ENCODE measurements at places on chromosomes 4 and X.

DNA sequence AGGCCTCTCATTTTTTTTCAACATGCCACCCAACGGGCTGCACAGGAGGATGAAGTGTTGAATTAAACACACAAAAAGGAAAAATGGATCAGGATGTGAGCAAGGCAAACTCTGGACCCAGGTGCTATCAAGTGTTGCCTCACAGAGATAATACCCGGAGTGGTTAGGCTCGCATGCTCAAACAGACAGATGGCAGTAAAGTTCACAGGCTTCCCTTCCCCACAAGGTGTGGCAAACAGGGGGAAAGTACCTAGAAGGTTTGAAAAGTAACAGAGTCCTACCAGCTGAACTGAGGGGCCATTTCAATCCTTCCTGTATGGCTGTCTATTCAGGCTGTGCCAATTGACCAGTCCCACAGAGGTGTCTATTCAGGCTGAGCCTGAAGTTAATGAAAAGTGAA, 123.9 kb upstream of the GC start:
- no peak for DNase-seq

DNA sequence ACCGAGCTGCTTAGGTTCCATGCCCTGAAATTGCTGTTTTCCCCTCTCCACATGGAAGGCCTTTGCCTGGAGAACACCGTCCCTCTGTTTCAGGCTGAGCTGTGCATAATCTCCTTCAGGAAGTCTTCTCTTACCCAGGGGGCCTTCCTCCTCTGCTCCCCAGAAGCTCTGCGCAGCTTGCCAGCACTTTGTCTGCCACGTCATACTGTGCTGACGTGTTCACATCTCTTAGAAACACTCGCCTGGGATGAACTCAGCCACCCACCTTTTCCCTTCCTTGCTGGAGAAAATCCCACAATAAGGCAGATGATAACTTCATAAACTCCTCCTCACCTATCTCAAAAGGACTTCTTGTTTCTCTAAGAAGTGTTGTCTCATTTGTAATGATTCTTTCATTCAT, 110.7 kb downstream of the ARHGAP10 start:
- peak; percentile 50 for DNase-seq

GRCh38 chr4:179762840-179763239, 2320.6 kb upstream of the AGA start:
- no peak for DNase-seq

GRCh38 chr4:5814421-5814820, 78.5 kb downstream of the CRMP1 start:
- no peak for DNase-seq

DNA sequence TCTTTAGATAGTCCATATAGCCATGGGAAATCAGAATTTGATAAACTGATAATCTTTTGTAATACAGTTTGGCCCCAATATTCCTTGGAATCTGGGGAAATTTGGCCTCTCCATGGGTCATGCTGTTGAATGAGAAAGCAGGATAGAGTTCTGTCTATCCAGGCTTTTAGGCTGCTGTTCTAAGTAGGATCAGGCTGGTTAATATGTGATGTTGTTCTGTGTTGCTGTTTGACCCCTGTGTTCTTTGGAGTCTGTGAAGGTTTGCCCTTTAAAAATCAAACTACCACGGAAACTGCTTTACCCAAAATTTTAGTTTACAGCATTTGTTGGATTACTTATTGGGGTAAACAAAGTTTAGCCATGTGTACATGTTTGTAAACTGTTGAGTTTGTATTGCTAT, 114.5 kb downstream of the ZNF330 start:
- no peak for DNase-seq

DNA sequence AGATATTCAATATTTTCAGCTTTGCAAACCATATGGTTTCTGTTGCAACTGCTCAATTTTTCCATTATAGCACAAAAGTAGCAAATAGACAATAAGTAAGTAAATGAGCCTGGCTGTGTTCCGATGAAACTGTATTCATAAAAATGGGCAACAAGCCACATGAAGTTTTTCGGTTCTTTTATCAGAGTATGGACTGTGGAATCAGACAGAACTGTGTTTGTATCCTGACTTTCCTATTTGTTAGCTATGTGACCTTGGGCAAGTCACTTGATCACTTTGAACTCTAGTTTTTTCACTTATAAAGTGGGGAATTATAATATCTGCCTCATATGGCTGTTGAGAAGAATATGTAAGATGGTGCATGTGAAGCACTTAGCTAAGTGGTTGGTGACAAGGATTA, 23.4 kb upstream of the ADGRA3 start:
- no peak for DNase-seq

DNA sequence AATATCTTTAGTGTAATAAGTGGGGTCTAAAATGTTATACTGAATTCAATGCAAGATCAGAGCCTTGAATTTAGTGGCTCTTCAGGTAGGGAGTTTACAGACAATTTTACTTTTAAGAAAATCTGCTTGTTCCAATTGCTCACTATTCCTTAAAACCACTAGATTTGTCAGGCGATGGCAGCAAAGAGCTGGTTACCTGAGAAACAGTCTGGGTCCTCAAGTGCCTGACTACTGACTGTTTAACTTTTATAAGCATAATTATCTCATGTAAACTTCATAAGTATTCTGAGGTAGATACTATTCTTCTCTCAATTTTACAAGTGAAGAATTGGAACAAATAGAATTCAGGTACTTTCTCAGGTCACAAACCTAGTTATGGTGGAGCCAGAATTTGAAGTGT, 84.3 kb downstream of the RRAGB start:
- no peak for DNase-seq

DNA sequence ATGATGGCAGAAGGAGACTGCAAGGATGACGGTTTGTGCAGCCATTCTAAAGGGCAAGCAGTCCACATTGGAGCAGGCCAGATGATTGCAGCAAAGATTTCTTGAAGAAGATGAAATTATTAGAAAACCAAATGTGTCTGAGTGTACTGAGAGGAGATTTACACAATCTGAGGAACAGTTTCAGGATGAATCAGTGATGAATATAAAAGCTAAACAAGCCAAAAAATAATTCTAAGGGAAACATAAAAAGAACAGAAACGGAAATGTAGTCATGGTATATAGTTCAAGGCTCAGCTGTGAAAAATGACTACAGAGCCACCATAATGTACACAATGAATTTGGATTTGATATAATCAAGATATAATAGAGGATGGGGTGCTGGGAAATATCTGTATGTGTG, 168.5 kb downstream of the PDGFC start:
- no peak for DNase-seq

DNA sequence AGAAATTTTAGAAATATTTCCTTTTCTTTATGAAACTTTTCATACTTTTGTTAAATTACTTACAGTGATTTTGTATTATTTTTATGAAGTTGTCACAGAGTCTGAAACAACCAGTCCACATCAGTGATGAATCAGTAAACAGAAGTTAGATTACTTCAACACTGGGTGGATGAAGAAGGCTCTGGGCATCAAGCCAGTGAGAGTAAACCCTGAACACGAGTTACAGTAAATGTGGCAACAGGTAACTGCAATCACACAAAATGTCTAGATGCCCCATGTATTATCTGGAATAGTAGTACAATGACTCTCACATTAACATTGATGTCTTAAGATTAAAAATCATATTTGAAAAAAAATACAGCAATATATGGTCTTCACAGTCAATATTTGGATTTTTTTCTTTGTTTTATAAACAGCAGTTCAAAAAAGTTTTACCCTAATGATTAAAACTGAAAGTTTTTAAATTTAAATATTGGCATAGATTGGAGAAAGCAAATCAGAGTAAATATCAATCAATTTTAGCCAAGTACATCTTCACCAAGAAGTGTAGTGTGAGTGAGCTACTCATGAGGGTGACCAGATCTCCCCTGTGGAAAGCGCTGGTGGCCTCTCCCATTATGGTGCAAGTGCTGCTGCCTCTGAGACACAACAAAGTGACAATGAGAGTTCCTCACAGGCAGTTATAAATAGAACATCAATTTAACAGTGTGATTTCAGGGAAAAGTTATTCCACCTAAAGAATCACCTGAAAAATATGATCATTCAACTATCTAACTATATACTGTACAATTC, 63.2 kb upstream of the UGT2B7 start:
- DNase-seq, result no peak

DNA sequence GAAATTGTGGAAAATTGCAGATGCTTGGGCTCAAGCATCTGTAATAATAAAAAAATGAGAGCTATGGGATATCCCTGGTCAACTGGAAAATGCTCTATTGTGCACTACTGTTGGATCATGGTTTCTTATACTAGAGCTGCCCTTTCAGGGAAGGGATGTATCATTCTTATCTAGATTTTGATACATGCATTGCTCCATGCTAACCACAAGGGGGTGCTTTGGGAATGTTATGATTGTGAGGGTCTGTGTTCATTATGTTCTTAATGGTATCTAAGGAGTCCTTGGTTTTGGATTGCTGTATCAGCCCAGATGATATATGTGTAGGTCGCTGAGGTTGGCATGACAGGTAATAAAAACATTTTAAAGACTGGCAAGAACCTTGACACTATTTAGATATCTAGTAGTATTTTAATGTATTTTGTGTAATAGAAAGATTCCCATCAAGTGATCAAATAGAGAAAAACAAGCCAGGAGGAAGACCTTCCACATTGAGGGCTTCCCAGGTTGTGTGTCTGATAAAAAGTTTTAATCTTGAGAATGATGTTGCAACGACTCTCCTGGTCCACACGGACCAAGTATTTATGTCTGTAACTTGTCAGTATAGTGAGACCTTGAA, 49.2 kb upstream of the TLR2 start:
- DNase-seq, result peak; percentile 34

GRCh38 chr4:90060039-90060438, 67.2 kb upstream of the CCSER1 start:
- DNase-seq, result no peak

- DNase-seq, result no peak
These were observed 50.6 kb upstream of the SRPX start for GRCh38 chrX:38271154-38271716.

DNA sequence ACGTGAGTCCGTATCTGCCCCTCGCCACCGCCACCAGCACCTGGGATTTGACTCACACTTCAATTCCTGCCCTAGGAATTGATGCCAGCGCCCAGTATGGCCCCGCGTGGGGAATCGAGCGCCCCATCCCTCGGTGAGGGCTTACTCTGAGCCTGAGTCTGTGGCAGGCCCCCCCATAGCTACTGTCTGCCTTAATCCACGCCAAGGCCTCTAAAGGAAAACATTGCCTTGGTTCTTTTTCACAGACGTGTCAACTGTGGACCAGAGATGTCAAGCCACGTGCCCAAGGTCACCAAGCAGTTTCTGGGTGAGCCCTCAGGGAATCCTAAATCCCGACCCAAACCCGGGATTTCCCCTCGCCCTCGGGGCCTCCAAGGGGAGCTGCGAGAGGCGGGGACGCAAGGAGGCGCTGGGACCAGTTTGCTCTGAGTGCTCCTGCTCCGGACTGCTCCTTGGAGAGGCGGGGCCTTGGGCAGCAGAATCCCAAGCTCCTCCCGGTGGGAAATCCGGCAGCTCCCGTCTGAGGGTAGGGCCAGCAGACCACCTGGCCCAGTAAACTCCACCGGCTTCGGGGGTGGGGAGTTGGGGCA, 12.9 kb downstream of the MSX1 start:
- DNase-seq, result no peak

DNA sequence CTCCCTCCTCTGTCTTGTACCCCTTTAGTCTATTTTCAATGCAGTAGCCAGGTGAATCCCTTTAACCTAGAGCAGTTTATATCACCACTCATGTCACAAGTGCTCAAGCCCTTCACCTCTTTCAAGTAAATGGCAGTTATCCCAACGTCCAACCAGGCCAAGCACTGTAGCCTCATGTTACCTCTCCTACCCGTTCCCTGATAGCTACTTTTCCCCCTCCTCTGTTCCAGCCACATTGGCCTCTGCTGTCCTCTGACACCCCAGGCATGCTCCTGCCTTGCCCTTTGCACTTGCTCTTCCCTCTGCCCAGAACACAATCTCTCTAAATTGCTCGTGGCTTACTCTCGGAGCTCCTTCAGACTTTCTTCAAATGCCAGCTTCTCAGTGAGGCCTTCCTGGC, 15.2 kb downstream of the GUCY1B1 start:
- no peak for DNase-seq

DNA sequence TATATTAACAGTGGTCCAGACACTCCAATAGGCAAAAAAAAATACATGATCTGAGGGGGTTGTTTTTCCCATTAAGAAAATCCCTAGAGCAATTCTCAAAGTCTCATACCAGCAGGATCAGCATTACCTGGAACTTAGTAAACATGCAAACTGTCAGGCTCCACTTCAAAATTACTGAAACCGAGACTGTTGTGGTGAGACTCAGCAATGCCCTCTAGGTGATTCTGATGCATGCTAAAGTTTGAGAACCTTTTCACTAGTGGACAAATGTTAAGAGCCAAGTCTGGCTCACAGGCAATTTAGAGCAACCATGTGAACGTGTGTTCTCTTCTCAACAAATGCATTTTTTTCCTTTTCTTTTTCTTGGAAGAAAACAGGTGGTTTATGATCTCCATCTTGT, 30.2 kb downstream of the NEK1 start:
- DNase-seq, result no peak

- peak; percentile 59 for DNase-seq
These were observed 59.2 kb downstream of the SLC7A11 start for GRCh38 chr4:138182838-138183426.

DNA sequence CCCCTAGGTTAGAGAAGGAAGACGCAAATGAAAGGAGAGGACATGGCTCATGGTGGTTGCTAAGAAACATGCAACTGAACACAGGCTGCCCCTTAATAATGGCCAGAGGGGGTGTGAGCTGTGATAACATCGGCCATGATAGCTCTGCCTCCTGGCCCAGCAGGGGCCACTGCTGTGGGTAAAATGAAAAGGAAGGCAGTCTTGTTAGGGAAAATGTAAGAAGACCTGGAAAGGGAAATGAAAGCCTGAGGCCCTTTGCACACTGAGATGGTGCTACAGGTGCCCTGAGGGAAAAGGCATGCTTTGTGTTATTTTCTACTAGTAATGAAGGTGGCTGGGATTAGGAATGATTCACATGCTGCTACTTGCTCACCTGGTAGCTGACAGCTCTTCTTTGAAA, 123.6 kb upstream of the MID1 start:
- no peak for DNase-seq

- DNase-seq, result peak; percentile 59
These were observed 2236.0 kb upstream of the AGA start for GRCh38 chr4:179678093-179678814.

- DNase-seq, result peak; percentile 13
These were observed 14.5 kb upstream of the PRRG3 start for GRCh38 chrX:151680805-151681204.

DNA sequence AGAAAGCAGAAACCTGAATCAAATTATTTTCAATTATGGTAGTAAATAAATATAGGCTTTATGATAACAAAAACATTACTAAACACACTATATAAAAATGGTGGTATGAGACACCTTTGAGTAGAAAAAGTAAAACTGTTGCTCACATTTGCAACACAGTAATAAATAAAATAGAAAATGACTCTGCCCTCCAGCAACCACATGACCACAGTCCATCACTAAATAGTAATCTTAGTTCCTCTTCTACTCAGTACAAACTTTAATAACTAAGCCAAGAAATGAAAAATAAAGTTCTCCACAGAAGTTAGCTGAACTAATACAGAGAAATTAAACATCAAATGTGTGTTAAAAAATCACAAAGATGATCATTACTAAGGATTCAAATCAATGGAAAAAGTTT, 108.5 kb downstream of the ADGRA3 start:
- DNase-seq, result no peak

GRCh38 chr4:102687982-102688433, 72.8 kb downstream of the MANBA start:
- no peak for DNase-seq

Data from fibroblast of skin of back (primary cell).